ENCODE measurements at places on chromosomes 13 and 19.

DNA sequence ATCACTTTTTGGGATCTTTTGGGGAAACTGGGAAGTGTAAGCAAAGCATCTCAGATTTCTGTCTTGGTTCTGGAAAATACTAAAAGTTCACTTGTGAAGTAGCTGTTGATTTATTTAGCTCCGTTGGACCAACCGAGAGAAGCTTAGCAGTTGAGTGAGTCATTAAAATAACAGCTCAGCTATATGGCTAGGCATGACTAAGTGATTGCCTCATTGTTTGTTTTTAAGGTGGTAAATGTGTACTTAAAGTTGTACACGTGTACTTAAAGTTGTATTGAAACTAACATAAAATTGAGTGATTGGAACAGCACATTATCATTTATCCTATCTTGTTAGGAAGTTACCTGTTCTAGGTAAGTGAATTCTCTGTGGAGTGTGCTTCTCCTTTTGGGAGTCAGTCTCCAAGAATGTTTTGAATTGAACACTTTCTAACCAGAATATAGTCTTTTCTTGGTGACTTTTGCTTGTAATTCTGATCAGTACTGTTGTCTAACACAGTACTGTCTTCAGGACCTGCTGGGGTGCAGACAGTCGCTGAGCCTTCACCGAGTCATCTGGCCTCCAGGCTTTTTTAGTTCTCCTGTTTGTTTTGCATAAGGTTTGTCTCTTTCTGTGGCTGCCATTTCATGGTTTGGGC lies 2.9 kb upstream of the DCUN1D2 start:
- no peak for DNase-seq

- no peak for DNase-seq
These were observed 11.3 kb downstream of the PLEKHF1 start for GRCh38 chr19:29676586-29676985.

DNA sequence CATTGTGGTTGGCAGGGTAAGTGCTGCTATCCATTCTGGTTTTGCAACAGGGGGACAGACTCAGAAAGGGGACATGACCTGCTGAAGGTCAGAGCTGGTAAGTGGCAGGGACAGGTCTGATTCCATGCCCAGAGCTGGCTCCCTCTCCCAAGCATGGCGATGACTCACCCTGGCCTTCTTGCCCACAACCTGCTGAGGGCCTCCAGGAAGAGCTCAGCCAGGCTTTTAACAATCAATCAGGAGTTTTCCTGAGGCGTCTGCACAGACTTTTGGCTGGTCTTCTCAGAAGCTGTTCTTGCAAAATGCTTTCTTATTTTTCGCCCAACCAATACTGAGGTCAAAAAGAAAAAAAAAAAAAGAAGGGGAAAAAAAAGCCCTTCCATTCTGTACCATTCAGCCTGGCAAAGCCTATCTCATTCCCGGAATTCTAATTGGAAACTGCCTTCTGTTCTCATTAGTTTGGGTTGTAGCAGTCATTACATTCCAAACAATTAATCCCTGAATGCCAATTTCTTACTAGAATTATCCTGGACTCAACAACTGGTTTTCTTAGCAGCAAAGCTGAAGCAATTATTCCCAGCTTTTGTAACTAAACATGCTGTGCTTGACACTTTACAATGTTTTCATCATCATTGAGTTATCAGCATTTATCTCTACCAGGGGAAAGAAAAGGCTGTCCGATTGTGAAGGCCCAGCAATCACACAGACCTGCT lies 17.7 kb downstream of the SIAH3 start:
- no peak for DNase-seq

DNA sequence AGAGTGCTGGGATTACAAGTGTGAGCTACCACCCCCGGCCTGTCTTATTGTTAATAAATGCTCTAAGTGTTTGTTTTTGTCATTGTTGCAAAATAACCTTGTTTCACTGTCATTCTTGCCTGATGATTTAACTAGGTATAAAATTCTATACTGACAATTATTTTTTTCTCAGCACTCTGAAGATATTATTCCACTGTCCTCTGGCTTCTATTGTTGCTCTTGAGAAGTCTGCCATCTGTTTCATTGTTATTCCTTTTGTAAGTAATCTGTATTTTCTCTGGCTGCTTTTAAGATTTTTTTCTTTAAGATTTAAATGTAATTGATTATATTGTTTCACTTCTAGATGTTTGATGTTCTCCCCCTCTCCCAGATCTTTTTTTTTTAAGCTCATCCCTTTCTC lies 17.6 kb downstream of the ZNF420 start:
- DNase-seq: no peak

DNA sequence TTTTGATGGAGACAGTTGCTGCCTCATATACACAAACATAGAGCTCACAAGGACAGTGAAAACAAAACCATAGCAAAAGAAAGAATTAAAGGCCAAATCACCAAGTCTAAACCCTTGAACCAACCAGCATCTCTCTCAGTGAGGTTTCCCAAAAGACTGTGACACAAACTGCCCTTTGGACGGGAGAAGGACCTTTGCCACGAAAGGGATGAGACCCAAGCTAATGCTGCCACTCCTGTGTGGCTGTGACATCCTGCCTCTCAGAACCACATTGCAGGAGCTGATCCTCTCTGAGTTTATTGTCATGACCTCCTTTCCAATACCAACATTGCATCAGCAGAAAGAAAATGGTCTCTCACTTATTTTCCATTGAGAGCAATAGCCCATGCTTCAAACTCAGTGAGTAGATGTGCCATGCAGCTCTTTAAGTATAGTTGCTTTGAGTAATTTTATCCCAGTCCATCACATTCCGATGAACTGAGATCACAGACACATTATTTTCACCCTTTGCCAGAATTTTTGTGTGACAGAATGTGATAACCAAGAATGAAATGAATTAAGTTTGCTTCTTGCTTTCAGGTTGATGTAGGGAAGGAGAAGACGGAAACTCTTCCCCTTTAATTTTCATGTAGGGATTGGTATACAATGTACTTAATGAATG lies 133.5 kb upstream of the IRS2 start:
- no peak for DNase-seq

GRCh38 chr13:74778946-74779345 lies 644.7 kb upstream of the KLF12 start:
- DNase-seq: no peak

DNA sequence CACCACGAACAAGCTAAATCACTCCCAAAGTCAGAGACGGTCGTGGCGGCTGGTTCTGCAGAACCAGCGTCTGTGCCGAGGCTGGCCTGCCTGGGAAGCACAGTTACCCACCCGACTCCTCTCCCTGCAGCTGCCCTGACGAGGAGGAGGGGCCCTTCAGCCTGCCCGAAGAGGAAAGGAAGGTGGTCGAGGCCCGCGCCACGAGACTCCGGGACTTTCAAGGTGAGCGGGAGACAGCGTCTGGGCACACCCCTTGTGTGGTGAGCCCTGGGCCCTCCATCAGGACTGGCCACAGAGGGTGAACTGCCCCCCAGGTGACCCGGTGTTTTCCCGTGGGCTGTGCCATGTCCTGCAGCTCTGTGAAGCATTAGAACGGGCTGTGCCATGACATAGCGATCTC lies 29.1 kb downstream of the PEX11G start:
- no peak for DNase-seq

GRCh38 chr13:112728375-112729126 lies 38.7 kb downstream of the ATP11A start:
- DNase-seq: no peak

DNA sequence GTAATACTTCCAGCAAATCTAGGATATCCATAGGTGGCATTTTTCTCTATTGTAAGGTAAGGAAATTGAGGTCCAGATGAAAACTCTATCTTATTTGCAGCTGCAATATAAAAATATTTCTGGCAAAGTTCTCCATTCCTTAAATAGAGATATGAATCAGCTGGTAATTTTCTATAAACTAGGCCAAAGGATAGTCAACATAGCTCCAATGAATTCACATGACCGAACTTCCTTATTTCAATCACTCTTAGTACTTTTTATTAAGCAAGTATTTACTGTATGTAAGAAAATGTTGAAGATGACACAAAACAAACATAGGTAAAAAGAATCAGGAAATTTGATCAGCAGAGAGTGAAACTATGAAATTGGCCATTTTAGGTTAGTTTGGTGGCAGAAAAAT lies 13.0 kb upstream of the LCP1 start:
- DNase-seq: no peak

DNA sequence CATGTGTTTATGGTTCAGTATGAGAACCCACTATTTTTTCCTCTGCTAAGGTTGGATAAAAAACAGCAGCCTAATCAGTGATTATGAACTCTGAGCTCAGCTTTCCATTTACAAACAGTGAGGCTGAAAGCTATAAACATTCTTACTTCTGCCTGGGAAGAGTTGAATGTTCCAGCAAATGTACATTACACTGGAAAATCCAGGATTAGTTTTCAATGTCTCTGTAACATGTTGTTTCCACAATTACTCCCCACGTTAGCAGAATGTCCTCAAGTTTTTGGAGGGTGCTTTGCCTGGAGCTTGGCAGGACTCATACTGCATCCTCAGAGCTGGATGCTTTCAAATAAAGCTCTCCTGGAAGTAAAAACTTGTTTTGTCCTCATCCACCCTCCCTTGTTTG lies 150.4 kb downstream of the POSTN start:
- DNase-seq: no peak

DNA sequence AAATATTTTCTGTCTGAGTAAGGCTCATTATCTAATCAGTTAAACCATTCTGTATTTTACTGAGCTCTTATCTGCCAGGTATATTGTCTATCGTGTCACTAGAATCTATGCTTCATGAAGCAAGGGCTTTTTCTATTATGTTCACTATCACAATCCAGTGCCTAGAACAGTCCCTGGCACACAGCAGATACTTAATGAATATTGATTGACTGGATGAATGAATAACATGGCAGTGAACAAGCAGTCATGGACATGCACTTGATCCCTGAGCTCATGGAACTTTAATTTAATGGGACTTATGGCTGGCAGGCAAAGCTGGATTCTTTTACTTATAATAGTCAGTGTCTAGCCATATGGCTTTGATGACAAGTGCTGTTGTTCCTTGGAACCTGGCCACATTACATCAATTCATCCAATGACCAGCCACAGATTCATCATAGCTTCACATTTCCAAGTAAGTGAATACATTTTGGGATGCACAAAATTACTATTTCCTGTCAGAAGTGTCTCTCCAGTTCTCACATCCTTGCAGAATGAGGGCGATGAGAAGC lies 214.8 kb downstream of the COG6 start:
- no peak for DNase-seq

DNA sequence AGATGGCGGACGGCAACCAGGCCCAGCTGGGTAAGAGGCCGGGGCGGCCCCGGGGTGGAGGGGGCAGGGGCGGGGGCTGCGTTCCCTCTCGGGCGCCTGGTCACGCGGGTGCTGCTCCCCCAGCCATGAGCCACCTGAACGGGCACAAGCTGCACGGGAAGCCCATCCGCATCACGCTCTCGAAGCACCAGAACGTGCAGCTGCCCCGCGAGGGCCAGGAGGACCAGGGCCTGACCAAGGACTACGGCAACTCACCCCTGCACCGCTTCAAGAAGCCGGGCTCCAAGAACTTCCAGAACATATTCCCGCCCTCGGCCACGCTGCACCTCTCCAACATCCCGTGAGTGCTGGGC lies 11.1 kb downstream of the PTBP1 start:
- DNase-seq: no peak

- DNase-seq: no peak
These were observed 396.8 kb downstream of the EFNB2 start for GRCh38 chr13:106138620-106139019.

DNA sequence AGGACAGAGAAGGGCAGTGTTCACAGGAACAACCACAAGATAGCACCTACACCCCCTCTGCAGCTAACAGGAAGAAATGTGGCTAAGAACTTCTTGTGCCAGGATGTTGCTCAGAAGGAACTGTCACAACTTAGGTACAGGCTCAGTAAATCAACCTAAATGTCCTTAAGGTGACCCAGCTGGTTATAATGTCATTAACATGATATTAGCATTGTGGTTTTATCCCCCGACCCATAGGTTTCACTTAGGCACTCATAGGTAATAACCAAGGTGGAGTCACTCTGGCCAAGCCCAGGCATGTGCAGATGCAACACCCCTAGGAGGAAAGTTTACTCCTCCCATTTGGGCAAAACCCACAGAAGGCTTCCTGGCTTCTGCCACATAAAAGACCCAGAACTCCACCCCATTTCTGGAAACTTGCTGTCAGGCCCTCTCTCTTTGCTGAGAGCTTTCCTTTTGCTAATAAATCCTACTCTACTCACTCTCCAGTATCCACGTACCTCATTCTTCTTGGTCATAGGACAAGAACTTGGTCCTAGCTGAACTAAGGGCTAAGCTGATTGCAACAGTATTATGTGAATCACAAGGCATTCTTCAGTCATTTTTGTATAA lies 951.3 kb downstream of the SLITRK5 start:
- DNase-seq: peak; percentile 9

- DNase-seq: no peak
These were observed 85.0 kb downstream of the GGACT start for GRCh38 chr13:100503622-100504021.

- DNase-seq: no peak
These were observed 2.6 kb downstream of the LENG1 start for GRCh38 chr19:54156953-54157352.

- no peak for DNase-seq
These were observed 322.3 kb upstream of the TSHZ3 start for GRCh38 chr19:31671411-31672035.

- no peak for DNase-seq
These were observed 1002.4 kb upstream of the PCDH9 start for GRCh38 chr13:68232351-68233130.

DNA sequence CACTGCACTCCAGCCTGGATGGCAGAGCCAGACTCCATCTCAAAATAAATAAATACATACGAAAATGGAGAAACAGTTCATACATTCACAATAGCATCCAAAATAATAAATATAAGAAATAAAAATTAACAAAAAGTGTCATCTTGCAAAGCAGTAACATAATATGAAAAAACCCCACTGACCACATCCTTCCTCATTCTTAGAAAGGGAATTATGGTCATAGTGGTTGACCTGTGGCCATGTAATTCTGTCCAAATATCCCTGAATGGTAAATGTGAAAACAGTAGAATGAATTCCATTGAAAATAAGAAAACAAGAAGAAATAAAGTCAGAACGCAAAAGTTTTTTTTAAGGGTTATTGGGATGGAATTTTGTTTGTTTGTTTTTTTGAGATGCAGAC lies 7.0 kb upstream of the CDC42EP5 start:
- no peak for DNase-seq

DNA sequence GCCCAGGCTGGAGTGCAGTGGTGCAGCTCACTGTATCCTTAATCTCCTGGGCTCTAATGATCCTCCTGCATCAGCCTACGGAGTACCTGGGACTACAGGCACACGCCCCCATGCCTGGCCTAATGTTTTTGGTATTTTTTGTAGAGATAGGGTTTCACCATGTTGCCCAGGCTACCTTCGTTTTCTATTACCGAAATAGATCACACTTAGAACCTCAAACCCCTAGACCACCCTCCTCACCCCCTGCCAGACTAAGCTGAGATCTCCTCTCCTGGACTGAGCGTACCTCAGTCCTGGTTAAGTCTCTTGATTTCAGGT lies 391 bp downstream of the KLF1 start:
- DNase-seq: no peak

- no peak for DNase-seq
These were observed 33.0 kb upstream of the ZNF808 start for GRCh38 chr19:52494518-52494917.
